ENCODE measurements at places on chromosomes 2 and 18.

- DNase-seq, result no peak
These were observed 95.2 kb downstream of the TRIB2 start for GRCh38 chr2:12811916-12812315.

- no peak for DNase-seq
These were observed 75.2 kb downstream of the ZNF516 start for GRCh38 chr18:76419811-76420210.

DNA sequence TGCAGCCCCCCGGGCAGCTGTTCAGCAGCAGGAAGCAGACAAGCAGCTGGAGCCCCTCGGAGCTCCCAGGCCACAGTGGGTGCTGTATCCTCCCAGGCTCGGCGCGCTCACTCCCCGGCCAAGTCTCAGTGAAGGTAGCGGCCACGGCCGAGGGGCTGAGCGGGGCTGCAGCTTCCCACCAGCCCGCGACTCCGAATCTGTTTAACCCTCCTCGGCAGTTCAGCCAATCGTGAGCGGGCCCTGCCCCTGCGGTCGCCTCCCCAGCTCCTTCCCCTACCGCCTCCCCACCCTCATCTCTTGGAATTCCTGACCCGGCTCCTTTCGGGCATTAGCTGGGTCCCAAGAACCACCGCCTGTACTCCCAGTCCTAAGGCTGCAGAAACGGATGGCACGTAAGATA is at the start of gene RESP18:
TSS of gene RESP18 (minus strand) at position 203 of the 400 bp plus-strand sequence.
- DNase-seq, result no peak

- DNase-seq, result no peak
These were observed 528.5 kb upstream of the CRIM1 start for GRCh38 chr2:35827086-35827485.

DNA sequence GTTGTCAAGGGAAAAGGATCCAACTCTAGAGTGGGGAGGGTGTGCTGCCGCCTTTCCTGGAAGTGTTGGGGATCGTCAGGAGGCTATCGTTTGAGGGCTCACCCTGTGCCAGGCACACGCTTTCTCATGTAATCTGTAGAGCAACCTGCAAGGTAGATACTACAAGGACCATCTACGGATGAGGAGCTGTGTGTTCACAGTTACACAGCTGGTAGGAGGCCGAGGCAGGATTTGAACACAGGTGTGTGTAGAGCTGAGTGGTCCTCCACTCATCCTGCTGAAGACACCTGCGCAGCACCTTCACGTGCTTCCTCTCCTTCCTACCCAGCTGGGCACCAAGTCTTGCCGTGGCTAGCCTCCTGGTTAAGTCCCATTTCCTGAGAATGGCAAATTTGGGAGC is 68.3 kb downstream of the MARCO start:
- no peak for DNase-seq

- DNase-seq, result no peak
These were observed 319.0 kb upstream of the CHAC2 start for GRCh38 chr2:53448591-53448990.

GRCh38 chr2:239328351-239329191 is 72.2 kb downstream of the HDAC4 start:
- no peak for DNase-seq
